ENCODE measurements at places on chromosomes 2 and 18.

DNA sequence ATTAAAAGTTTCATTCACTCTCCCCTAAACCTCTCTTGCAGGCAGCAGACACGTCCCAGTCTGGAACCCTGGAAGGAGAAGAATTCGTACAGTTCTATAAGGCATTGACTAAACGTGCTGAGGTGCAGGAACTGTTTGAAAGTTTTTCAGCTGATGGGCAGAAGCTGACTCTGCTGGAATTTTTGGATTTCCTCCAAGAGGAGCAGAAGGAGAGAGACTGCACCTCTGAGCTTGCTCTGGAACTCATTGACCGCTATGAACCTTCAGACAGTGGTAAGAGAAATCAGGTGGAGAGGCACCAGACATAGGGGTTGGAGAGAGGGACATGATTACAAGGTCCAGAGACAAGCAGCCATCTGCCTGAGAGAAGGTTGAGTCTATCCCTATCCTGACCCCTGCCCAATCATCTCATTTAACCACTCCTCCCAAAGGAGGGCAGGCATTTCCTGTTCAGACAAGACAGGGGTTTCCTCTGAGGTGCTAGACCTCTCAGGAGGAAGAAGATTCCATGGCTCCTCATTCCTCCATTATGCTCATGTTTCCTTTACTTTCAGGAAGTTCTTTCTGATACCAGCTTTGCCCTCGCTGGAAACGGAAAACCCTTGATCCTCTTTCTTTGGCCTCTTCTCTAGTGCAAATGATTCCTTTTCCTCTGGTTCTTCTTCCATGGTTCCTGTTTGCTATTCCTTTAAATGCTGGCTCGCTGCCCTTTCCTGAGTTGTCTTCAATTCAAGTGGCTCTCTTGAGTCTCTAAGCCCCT, 15.1 kb downstream of the PLCD4 start:
- DNase-seq = no peak

DNA sequence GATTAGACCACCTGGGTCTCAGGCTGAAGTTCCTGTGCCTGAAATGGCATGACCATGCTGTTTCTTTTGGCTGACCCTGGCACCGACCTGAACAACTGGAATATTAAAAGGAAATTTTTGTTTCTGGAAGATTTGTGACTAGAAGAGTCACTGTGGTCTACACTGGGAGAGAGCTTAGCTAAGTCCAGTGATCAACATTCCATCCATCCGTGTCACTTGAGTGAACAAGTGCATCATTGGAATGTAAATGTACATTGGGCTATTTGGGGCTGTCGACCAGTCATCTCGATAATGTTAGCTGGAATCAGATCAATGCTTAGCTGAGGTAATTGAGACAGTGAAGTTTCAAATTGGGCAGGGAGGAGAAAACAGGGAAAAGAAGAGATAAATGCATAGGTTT, 95.4 kb upstream of the CCDC85A start:
- no peak for DNase-seq

GRCh38 chr2:70083344-70084156, 3.7 kb upstream of the PCBP1 start:
- DNase-seq = peak; percentile 64

GRCh38 chr2:177400337-177400923, 7.9 kb downstream of the AGPS start:
- no peak for DNase-seq

GRCh38 chr2:114010001-114010400, 120.1 kb downstream of the ACTR3 start:
- DNase-seq = no peak

- DNase-seq = no peak
Observed at GRCh38 chr2:198863655-198864054, 594.1 kb downstream of the SATB2 start.

GRCh38 chr18:56001576-56001975, 413.6 kb upstream of the TCF4 start:
- DNase-seq = no peak

DNA sequence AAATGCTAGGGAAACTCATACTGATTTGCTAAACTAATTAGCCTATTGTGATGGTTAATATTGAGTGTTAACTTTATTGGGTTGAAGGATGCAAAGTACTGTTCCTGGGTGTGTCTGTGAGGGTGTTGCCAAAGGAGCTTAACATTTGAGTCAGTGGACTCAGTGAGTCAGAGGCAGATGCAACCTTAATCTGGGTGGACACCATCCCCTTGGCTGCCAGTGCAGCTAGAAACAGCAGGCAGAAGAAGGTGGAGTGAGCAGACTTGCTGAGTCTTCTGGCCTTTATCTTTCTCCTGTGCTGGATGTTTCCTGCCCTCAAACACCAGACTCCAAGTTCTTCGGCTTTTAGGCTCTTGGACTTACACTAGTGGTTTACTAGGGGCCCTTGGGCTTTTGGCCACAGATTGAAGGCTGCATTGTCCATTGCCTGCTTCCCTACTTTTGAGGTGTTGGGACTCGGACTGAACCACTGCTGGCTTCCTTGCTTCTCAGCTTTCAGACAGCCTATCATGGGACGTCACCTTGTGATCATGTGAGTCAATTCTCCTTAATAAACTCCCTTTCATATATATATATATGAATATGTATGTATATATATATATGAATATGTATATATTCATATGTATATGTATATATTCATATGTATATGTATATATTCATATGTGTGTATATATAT, 69.7 kb downstream of the RPRM start:
- DNase-seq = no peak

GRCh38 chr2:71358931-71359671, 27.5 kb downstream of the ZNF638 start:
- DNase-seq = peak; percentile 4
